ENCODE measurements at places on chromosomes 1 and 21.

GRCh38 chr1:152515434-152515783 lies 1.1 kb downstream of the CRCT1 start:
- no peak for DNase-seq

DNA sequence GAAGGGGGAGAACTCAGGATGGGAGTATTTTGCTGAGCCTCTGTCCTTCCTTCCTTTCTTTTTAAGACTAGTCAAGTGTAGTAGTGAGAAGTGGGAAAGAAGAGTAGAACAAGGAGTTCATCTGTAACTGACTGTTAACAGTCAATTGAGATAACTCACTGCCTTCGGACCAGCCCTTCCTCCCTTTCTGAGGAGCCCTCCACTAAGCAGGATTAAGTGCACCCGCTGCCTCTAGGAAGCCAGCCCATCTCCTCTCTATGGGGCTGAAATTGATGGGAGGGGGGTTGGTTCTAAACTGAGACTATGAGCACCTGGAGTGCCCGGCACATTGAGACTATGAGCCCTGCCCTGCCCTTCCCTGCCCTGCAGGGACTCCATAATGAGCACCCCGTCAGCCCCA lies 72.7 kb upstream of the TINAGL1 start:
- DNase-seq: no peak

DNA sequence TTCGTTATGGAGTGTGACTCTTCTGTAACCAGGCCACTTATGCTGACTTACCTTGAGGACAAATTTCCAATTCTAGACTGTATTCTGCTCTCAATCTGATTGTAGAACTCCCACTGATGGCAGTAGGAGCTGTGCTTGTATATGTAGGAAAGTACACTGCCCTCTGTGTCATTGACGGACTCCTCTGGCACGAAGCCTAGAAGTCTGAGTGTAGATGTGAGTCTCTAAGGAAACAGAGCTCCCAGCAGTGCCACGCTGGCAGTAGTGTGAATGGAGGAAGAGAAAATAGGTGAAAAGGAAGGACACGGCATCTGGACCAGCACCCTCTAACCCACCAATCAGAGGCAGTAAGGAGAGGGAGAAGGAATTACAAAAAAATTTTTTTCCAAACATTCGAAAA lies 130.4 kb upstream of the ADGRL2 start:
- peak; percentile 71 for DNase-seq

DNA sequence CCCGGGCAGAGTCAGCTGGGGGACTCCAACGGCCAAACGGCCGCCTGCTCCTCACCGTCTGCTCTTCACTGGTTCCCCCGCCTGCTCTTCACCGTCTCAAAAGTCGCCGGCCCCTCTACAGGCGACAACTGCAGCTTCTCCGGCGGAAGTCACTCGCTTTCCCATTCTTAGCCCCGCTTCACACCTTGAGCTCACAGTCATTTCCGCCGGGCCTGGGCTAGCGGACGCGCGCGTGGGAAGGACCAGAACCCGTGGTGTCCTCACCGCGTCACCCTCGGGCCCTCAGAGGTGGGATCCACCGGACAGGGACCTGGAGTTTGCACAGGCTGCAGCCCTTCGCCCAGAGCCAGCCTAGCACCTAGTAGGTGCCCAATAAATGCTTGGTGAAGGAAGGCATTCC lies 27.9 kb upstream of the HJV start:
- DNase-seq: no peak

DNA sequence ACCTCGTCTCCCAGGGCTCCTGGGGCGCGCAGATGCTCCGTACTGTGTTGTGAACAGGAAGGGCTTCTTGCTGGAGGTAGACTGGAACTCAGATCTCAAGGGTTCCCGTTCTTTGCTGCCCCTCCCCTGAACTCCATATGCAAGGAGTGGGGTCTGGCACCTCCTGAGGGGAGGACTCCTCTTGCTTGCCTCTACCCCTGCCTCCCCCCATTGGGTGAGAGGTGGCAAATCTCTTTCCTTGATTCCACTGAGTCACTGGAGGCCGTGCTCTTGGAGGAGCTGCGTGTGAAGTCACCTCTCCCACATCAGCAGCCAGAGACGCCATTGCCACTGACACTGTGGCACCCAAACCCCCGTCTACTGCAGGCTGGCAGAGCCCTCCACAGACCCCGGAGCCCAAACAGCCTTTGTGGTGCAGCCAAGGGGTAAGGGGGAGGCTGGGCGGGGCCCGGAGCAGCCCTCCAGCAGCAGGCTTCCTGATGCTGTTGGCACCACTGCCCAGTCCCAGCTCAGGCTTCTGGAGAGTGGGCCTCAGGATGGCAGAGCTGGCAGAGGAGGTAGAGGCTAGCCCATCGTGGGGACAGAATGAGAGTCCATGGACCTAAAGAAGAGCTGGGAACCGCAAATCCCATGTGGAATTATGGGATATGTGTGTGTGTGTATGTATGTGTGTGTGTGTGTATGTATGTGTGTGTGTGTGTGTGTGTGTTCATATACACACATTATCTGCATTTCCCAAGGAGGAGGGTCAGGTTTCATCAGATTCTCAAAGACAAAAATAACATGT lies 104.9 kb upstream of the RUNX3 start:
- no peak for DNase-seq

- DNase-seq: no peak
These were observed 8.9 kb upstream of the KCNN3 start for GRCh38 chr1:154879038-154879421.

DNA sequence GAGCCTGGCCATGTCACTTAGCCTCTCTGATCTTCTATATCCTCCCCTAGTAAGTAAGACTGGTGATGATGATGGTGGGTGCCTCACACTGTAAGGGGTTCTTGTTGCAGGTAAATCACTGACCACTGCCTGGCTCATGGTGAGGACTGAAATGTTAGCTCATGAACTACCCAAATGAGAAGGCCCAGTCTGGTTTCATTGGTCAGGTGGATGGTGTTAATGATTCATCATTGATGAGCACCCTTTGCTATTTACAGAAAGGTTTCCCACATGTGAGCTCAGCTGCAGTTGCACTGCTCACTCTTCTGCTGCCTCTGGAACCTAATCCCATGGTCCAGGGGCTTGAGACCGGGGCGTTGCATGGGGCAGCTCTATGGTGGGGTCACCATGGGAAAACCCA lies 417.7 kb downstream of the PRDM2 start:
- DNase-seq: no peak

DNA sequence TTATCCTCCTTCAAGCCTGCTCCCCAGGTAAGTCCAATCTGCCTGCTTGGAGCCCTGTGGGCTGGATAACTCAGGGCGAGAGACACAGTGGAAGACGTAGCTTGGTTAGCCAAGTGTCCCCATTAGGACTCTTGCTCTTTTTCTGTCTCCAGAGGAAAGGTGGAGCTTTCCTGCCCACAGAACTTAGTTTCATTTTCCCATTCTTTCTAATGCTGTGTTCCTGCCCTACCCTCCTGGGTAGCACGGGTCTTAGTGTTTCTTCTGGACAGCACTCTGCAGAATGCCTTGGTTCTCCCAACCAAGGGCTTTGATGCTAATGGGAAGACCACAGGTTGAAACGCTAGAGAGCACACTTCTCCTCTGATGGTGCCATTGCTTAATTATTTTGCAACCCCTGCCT lies 92.5 kb upstream of the LRRC8D start:
- DNase-seq: no peak

- no peak for DNase-seq
These were observed 29.5 kb downstream of the TUT4 start for GRCh38 chr1:52523376-52523775.

DNA sequence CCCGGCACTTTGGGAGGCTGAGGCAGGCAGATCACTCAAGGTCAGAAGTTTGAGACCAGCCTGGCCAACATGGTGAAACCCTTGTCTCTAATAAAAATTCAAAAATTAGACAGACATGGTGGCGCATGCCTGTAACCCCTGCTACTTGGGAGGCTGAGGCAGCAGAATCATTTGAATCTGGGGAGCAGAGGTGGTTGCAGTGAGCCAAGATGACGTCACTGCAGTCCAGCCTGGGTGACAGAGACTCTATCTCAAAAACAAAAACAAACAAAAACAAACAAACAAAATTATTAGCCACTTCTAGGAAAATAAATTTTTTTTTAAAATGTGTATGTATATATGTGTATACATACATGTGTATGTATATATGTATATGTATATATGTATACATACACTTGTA lies 320.3 kb upstream of the ADGRL4 start:
- no peak for DNase-seq

GRCh38 chr1:109904105-109904817 lies 6.4 kb upstream of the CSF1 start:
- DNase-seq: no peak

All from epithelial cell of prostate (primary cell).